Stimulated activated CD4-positive, alpha-beta T cell treated with anti-CD3 and anti-CD28 coated beads, TNF-alpha, amount 100 ng/mL, for 1 hour (primary cell): ENCODE measurements at places on chromosomes 16 and 17.

- no peak for DNase-seq
Measured at GRCh38 chr17:2684549-2684948, 27.0 kb downstream of the CLUH start.

DNA sequence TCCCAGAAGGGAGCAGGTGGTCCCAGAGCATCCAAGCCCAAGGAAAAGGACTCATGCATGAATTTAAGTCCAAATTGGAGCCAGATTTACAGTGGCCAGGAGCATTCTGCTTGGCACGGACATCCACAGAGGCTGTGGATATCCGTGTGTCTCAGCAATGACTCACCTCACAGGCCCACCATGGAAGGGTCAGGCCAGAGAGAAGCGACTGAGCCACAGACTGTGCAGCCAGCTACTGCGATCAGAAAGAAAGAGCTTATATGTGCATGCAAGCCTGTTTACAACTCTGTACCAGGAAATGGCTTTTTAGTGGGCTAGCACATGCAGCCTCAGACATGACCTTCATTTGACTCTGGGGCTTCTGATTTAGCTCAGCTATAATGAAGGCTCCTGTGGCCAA lies 231.0 kb downstream of the C16orf95 start:
- DNase-seq = no peak

DNA sequence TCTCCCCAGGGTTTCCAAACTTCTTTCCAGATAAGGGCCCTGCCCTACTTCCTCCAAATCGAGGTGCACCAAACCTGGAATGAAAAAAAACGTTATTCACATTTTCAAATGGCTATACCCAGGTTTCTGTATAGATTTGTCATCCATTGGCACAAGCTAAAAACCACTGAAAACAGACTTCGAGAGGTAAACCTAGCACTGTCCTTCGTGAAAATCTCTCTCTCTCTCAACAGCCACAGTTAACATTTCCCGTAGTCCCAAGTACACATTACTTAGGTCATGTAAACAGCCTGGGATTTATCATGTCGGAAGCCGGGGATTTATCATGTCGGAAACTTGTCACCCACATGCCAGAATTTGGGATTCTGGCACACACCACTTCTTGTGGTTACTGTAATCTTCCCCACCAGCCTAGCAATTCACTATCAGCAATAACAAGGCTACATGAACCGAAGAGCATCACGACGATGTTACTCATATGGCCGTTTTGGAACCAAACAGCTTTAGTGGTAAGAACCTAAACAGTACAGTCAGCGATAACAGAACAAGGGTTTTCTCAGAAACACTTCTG lies 1.2 kb downstream of the DDX5 start:
- no peak for DNase-seq

DNA sequence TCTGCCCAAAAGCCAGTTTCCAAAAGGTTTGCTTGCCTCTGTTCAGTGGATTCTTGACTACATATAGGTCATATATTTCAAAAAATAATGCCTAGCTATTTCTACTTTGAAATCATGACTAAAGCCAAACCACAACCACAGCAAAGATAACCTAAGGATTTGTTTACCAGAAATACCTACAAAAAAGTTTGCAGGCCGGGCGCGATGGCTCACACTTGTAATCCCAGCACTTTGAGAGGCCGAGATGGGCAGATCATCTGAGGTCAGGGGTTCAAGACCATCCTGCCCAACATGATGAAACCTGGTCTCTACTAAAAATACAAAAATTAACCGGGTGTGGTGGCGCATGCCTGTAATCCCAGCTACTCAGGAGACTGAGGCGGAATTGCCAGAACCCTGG lies 15.2 kb downstream of the CARHSP1 start:
- DNase-seq = no peak

DNA sequence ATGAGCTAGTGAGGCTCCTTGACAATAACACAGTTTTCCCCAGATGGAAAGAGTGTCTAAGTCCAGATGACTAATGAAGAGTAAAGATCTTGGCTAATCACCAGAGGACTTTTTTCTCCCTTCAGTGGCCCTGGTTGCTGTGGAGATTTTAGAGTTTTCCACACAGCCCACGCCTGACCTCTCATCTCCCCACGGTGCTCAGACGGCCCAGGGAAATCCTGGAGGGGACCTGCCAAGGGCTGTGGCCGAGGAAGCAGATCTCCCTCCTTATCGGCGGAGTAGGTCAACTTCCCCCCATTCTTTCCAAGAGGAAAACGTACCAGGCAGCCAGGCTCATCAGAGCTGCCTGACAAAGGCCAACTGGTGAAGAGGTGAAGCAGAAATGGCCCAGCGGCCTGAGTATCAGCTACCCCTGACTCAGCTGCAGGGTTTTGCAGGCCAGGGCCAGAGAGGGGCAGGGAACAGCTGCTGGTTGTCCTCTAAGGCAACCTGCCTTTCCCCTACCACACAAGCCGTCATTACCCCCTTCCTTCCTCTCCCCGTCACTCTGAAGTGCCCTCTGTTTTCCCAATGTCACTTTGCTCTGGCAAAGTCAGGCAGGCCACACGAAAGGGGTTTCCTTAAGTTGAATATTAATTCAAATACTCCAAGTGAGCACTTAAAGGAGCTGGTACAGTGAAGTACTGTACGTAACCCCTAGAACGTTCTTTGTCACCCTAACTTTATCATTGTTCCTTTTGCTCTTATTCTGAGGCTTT lies 140.2 kb upstream of the ADAMTS18 start:
- DNase-seq = no peak

- no peak for DNase-seq
Measured at GRCh38 chr16:30108059-30108850, 5.1 kb downstream of the GDPD3 start.

DNA sequence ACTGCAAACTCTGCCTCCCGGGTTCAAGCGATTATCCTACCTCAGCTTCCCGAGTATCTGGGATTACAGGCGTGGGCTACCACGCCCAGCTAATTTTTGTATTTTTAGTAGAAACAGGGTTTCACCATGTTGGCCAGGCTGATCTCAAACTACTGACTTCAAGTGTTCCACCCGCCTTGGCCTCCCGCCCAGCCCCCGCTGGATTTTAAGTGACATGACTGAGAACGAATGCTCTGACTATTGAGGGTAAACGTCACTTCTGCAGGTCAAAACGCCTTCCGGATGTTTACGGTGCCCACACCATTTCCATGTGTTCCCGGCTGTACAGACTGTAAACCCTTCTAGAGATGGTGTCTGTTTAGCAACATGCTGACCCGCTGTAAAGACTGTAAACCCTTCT lies 22.8 kb downstream of the PITPNA start:
- DNase-seq = no peak

DNA sequence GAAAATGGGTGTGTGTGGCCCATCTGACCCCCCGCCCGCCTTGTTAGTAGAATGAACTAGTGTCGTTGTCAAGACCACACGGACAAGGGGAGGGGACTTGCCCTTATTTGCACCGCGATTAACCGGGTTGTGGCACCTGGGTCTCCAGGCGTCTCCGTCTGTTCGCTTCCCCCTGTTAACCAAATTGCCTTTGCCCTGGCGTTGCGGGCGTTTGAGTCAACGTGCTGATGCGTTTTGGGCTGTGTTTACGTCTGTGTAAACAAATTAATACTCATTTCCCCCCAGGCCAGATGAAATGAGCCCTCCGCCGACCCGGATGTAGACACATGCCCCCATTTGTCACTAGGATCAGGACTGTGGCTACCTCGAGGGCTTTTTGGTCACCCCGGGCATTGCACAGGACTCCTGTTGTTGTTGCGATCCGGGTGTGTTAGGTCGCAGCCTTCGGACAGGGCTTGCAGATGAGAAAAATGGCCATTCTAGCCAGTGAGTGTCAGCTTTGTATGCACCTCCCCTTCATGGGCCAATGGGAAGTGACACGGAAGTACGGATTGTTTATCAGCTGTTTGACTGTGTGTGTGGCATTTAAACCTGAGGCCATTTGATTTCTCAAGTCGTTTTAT lies 906 bp downstream of the RBL2 start:
- DNase-seq = peak; percentile 43

DNA sequence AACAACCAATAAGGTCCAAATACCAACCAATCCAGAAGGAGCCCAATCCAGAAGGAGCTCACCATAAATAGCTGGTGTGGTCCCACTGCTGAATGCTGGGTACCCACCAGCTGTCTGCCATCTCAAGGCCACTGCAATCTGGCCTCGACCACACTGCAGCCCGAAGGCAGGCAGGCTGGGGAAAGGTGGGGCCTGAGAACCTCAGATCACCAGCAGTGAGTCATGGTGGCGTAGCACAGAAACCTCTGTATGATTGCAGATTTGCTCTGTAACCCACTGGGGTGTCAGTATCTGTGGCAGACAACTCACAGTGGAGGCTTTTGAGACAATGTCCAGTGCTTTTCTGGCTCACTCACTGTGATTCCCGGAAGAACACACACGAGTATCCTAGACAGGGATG lies 14.7 kb upstream of the CMTR2 start:
- DNase-seq = no peak

DNA sequence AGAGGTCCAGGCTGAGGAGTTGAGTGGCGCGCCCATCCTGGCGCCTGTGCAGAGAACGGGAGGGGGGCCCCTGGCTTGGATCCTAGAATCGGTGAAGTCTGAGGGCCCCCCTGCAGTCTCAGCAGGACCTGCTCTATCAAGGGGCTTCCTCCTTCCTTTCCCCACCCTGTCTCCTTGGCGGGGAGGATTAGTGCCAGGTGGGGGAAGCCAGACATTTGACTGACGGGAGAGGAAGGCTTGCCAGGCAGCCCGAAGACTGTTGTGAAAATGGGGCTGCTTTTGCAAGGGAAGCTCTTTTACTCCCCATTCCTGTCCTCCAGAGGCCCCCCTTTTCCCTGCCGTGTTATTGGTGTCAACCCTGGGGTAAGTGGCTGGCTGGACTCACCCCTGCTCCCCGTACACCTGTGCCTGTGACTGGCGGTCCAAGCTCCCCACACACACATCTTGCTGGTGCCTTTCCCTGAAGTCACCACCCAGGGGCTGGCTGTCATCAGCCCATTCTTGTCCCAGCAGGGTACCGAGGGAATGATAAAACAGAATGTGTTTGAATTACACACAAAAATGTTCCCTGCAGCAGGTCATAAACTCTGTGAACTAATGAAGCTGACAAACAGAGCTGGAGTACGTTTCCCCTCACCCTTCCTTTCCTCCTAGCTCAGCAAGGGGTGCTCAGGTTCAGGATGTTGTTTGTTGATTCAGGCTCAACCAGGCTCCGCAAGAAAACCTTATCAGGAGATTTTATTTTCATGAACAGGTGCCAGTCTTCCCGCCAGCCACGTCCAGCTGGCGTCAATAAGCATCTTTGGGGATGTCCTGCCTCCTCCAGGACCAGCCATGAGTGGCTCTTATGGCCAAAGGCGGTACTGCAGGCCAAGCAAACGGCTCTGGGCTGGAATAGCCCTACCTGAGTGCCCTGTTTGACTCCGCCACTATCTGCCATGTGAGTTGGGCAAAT lies 4.4 kb upstream of the ARMC7 start:
- no peak for DNase-seq

- no peak for DNase-seq
Measured at GRCh38 chr17:49524473-49525359, 29.6 kb downstream of the NGFR start.

DNA sequence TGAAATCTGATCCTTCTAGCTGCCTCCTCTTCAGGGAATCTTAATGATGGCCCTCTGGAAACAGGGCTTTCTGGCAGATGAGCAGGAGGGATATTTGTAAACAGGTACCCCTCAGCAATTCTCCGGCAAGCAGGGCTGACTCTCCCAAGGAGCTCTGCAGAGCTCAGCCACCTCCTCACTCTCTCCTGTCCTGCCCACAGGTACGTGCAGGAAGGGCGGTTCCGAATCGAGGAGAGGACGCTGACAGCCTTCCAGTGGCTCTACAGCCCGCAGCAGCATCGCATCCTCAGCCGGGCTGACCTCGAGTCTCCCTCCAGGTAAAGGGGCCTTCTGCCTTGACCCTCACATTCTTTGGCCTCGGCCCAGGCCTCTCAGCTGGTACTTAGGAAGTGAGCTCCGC lies 20.7 kb upstream of the CCDC92B start:
- no peak for DNase-seq

- no peak for DNase-seq
Measured at GRCh38 chr17:78679495-78680395, 102.3 kb downstream of the CYTH1 start.

- DNase-seq = no peak
Measured at GRCh38 chr16:1613728-1614455, 1.7 kb downstream of the CRAMP1 start.

DNA sequence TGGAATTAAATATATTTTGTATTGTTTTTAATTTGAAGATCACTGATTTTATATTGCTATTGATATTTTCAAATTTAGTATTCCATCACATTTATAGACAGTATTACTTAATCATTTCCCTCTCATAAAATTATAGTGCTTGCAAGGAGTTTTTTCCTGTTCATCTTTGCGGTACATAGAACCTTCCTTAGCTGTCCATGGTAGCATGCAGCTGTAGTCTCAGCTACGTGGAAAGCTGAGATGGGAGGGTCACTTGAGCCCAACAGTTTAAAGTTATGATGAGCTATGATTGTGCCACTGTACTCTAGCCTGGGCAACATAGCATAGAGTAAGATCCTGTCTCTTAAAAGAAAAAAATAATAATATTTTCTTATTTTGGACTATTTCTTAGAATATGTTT lies 215.8 kb upstream of the CHMP6 start:
- DNase-seq = no peak

GRCh38 chr16:64531401-64531800 lies 590.5 kb downstream of the CDH11 start:
- no peak for DNase-seq

DNA sequence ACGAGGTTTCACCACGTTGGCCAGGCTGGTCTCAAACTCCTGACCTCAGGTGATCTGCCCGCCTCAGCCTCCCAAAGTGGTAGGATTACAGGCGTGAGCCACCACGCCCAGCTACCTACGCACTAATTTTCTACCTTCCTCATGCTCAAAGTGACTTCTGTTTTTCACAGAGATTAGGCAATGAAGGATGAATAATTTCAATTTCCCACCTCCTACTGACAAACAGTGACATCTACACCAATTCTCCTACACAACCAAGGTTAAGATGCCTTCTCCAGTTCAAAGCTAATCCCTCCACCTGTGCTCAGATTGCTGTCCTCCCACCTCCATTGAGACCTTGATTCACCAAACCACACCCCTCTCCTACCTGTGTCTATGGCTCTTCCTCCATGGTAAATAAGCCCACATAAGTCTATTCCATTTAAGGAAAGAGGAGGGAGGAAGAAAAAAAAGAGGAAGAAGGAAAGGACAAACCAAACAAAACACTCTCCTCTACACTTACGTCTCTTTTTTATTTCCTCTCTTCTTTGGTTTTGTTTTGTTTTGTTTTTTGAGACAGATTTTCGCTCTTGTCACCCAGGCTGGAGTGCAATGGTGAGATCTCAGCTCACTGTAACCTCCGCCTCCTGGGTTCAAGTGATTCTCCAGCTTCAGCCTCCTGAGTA lies 5.5 kb upstream of the MED11 start:
- no peak for DNase-seq

DNA sequence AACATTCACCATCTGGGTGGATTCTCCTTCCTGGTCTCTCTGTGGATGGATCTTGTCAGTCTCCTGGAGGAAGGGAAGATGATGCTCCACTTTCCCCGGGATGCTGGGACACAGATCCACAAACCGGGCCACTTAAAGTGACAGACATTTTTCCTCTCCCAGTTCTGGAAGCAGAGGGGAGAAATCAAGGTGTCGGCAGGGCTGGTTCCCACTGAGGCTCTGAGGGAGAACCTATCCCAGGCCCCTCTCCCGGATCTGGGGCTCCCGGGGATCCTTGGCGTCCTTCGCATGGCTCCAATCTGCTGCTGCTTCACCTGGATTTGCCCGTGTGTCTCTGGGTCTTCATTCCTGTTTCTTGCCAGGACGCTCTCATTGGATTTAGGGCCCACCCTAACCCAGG lies 263.1 kb upstream of the TNRC6C start:
- no peak for DNase-seq

GRCh38 chr17:67769231-67769630 lies 51.5 kb downstream of the NOL11 start:
- DNase-seq = no peak
